ENCODE measurements at places on chromosomes 12 and 14.

- no peak for DNase-seq
Measured at GRCh38 chr14:59069163-59069854, 119.2 kb upstream of the DAAM1 start.

GRCh38 chr12:60930151-60930550, 1330.1 kb upstream of the USP15 start:
- DNase-seq: no peak

- DNase-seq: no peak
Measured at GRCh38 chr12:168763-169525, 45.0 kb downstream of the SLC6A12 start.

DNA sequence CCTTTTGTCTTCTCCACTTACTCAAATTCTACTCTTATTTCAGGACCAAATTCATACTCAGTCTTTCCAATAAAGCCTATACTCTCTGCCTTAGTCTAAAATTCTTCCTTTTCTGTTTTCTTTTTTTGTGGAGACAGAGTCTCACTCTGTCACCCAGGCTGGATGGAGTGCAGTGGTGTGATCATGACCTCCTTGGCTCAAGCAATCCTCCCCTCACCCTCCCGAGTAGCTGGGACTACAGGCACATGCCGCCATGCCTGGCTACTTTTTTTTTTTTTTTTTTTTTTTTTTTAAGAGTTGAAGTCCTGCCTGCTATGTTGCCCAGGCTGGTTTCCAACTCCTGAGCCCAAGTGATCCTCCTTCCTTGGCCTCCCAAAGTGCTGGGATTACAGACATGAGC, 11.9 kb downstream of the SRP54 start:
- DNase-seq: no peak

- no peak for DNase-seq
Measured at GRCh38 chr14:90741682-90741946, 74.6 kb downstream of the TTC7B start.

DNA sequence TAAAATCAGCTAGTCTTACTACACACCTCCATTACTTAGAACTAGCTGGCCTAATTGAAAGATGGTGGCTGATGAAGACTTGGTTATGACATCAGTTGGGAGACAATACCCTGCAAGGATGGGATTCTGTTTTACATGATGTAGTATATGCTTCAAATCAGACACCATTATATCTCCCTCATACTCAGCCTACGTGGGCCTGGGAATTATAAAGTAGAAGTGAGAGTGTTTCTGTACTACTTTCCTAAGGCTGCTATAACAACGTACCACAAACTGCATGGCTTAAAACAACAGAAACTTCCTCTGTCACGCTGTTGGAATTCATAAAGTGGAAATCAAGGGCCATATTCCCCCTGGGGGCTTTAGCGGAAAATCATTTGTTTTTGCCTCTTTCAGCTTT, 190.4 kb downstream of the PAH start:
- DNase-seq: no peak

DNA sequence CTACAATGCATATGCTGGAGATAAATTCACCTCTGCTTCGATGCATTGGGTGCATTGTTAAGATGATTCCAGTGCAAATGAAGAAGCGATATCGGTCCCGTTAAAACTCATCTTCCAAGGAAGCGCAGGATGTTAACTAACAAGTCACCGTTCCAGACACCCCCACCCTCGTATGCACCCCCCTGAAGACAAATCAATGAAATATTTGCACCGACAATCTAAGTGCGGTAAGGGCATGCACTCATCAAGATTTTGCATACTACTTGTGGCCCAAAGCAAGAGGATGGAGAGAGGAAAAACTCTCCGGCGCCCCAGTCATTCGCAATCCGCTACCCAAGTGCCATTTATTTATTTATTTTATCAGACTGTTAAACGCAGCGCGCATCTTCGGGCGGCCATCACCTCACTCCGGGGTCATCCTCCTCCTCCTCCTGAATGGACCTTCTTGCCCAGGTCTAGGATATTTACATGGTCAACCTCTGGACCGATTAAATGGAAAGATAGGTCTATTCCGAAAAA, 1.2 kb downstream of the NOVA1 start:
- DNase-seq: no peak

- no peak for DNase-seq
Measured at GRCh38 chr12:50387972-50388478, 8.4 kb downstream of the FAM186A start.

- no peak for DNase-seq
Measured at GRCh38 chr12:29559198-29559597, 61.7 kb upstream of the OVCH1 start.

GRCh38 chr14:54344445-54344844, 52.4 kb upstream of the CDKN3 start:
- DNase-seq: no peak

All from fibroblast of skin of left biceps (primary cell).